Left lung (tissue), 14 donors: ENCODE measurements at places on chromosomes 16 and 17. TPM values are rescaled to one million over a fixed set of nuclear protein-coding genes. Genes with fewer than 3 reads are reported as not detected.
A peak's percentile ranks its signal among the peaks of the same experiment; 100 is the strongest.

- no peak for DNase-seq
- no peaks in the 10 kb centered on the region for H3K27me3 ChIP-seq
- no peak overlapping the region for H3K27ac ChIP-seq
- no peaks in the 10 kb centered on the region for H3K4me1 ChIP-seq
- H3K4me3 ChIP-seq, result no peak overlapping the region
Observed at GRCh38 chr17:73654241-73654640, 10.0 kb upstream of the SDK2 start.

DNA sequence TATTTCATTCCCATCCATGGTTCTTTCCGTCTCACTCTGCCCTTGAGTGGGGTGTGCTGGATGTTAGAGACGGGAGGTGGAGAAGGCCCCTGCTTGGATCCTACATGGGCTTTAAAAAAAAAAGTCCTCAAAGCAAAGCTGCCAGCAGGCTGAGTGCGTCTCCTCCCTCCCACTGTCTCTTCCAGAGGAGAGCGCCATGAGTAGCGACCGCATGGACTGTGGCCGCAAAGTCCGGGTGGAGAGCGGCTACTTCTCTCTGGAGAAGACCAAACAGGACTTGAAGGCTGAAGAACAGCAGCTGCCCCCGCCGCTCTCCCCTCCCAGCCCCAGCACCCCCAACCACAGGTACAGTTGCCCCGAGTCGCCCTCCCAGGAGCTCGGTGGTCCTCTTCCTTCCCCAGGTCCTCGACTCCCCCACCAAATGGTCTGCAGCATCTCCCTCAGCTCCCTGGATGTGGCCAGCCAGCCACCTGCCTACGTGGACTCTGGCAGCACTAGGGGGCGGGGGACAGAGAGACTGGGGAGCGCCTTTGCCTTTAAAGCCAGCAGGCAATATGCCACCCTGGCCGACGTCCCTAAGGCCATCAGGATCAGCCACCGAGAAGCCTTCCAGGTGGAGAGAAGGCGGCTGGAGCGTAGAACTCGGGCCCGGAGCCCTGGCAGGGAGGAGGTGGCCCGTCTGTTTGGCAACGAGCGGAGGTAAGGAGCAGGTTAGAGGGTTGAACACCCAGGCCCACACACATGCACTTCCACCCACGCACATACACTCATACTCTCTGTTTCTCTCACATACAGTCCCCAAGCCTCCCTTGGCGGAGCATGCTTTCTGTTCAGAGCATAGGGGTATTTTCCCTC, 68.2 kb downstream of the PLD6 start:
- peaks cover 99% of the 10 kb centered on the region for H3K36me3 ChIP-seq
- no peaks in the 10 kb centered on the region for H3K4me1 ChIP-seq
- peak; percentile 72 for DNase-seq

- no peak for DNase-seq
- no peak overlapping the region for H3K27ac ChIP-seq
- H3K4me3 ChIP-seq, result no peak overlapping the region
- no peaks in the 10 kb centered on the region for H3K27me3 ChIP-seq
- H3K4me1 ChIP-seq, result no peaks in the 10 kb centered on the region
- no peaks in the 10 kb centered on the region for H3K36me3 ChIP-seq
Observed at GRCh38 chr16:64977206-64977920, 144.5 kb downstream of the CDH11 start.

- no peak overlapping the region for H3K27ac ChIP-seq
- H3K36me3 ChIP-seq, result no peaks in the 10 kb centered on the region
- no peaks in the 10 kb centered on the region for H3K27me3 ChIP-seq
- H3K4me1 ChIP-seq, result no peaks in the 10 kb centered on the region
- DNase-seq, result no peak
- H3K4me3 ChIP-seq, result no peak overlapping the region
Observed at GRCh38 chr17:77848257-77848656, 110.2 kb upstream of the TNRC6C start.

CIBAR2 gene
- 9.6 TPM for total RNA-seq

BOLA2 gene
- total RNA-seq, result 8.8 TPM

GRCh38 chr17:55002458-55002857, 33.9 kb downstream of the STXBP4 start:
- H3K4me1 ChIP-seq, result no peaks in the 10 kb centered on the region
- no peak overlapping the region for H3K4me3 ChIP-seq
- DNase-seq, result no peak
- no peaks in the 10 kb centered on the region for H3K27me3 ChIP-seq
- H3K36me3 ChIP-seq, result peaks cover 8% of the 10 kb centered on the region

DRC3 gene
- total RNA-seq, result 3.6 TPM

DNA sequence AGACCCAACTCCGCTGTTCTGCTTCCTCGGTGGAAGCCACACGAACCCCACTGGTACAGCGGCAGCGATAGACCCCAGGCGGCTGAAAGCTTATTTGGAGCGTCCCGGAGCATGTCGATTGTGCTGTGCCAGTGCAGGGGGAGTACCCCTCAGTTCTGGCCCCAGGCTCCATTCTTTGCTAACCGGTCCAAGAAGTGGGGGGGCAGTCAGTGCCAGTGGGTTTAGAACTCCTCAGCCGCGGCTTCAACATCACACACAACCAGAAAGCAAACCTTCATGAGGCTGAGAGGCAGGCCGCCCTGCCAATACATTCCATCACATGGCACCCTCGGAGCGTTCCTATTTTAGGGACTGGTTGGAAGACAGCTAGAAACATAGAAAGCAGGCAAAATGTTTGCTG, 1.7 kb upstream of the MNT start:
- peak overlapping the region; percentile 100 for H3K27ac ChIP-seq
- DNase-seq, result no peak
- H3K4me1 ChIP-seq, result peaks cover 64% of the 10 kb centered on the region

ABCA10 gene
- 5.9 TPM for total RNA-seq

DNA sequence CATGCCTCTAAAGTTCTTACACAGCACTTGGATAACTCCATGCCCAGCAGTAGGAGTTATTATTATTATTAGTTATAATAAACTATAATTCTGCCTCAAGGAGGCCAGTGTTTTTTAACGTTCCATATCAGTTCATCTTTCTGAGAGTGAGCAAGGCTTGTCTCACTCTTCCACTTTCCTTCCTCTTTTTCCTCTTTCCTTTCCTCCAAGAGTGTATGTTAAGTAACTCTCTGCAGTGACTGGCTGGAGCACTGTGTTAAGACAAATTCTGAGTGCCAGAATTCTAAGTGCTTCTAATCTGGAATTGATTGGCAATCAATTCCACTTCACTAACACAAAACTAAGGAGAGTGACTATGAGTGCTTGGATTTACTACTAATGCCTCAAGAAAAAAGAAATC, 16.4 kb downstream of the CLEC19A start:
- DNase-seq, result no peak
- H3K36me3 ChIP-seq, result no peaks in the 10 kb centered on the region
- H3K27ac ChIP-seq, result no peak overlapping the region
- H3K27me3 ChIP-seq, result no peaks in the 10 kb centered on the region
- H3K4me1 ChIP-seq, result no peaks in the 10 kb centered on the region

NEUROD2 gene
- total RNA-seq, result not detected

- H3K4me3 ChIP-seq, result no peak overlapping the region
- H3K4me1 ChIP-seq, result peaks cover 10% of the 10 kb centered on the region
- DNase-seq, result no peak
- H3K27me3 ChIP-seq, result no peaks in the 10 kb centered on the region
- no peak overlapping the region for H3K27ac ChIP-seq
Observed at GRCh38 chr16:28527985-28528384, 10.8 kb downstream of the NUPR1 start.

GRCh38 chr17:65797809-65798208, 236.4 kb upstream of the AXIN2 start:
- no peak for DNase-seq
- H3K4me3 ChIP-seq, result no peak overlapping the region
- H3K36me3 ChIP-seq, result no peaks in the 10 kb centered on the region
- H3K4me1 ChIP-seq, result no peaks in the 10 kb centered on the region

GRCh38 chr16:70561623-70562022, 38.0 kb downstream of the SF3B3 start:
- DNase-seq, result no peak
- H3K36me3 ChIP-seq, result peaks cover 100% of the 10 kb centered on the region
- no peak overlapping the region for H3K4me3 ChIP-seq
- peak overlapping the region; percentile 28 for H3K27ac ChIP-seq

EFTUD2 gene
- 112 TPM for total RNA-seq

DNA sequence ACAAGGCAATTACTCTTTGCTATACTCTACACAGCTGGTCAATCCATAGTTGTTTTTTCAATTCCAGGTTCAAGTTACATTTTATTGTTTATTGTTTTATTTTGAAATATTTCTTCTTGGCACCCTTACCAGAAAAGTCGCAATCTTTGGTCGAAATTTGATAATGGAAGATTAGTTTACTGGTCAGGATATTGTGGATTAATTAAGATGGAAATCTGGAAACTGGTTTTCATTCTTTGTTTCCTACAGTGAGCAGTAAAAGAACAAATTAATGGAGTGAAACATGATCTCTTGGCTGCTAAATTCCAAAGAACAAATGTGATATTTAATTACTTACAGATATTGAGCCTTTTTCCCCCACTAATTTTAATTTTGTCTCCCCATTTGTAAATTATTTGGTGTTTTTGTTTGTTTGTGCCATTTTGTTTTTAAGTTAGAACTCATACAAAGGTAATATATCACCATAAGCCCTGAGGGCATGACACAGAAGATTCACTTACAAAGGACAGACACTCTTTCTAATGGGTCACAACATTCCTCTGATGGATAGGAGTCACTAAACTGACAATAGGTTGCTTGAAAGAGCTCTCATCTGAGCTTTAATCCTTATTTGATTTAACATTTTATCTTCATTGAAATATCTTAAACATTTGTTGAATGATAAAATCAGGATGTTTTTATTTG, 700.2 kb downstream of the KCNJ2 start:
- H3K27me3 ChIP-seq, result no peaks in the 10 kb centered on the region
- no peak for DNase-seq
- H3K36me3 ChIP-seq, result no peaks in the 10 kb centered on the region
- no peaks in the 10 kb centered on the region for H3K4me1 ChIP-seq
- H3K27ac ChIP-seq, result no peak overlapping the region

- no peak overlapping the region for H3K27ac ChIP-seq
- no peak overlapping the region for H3K4me3 ChIP-seq
- DNase-seq, result no peak
- H3K36me3 ChIP-seq, result no peaks in the 10 kb centered on the region
- no peaks in the 10 kb centered on the region for H3K4me1 ChIP-seq
Observed at GRCh38 chr16:445566-445965, 20.1 kb downstream of the RAB11FIP3 start.

DNA sequence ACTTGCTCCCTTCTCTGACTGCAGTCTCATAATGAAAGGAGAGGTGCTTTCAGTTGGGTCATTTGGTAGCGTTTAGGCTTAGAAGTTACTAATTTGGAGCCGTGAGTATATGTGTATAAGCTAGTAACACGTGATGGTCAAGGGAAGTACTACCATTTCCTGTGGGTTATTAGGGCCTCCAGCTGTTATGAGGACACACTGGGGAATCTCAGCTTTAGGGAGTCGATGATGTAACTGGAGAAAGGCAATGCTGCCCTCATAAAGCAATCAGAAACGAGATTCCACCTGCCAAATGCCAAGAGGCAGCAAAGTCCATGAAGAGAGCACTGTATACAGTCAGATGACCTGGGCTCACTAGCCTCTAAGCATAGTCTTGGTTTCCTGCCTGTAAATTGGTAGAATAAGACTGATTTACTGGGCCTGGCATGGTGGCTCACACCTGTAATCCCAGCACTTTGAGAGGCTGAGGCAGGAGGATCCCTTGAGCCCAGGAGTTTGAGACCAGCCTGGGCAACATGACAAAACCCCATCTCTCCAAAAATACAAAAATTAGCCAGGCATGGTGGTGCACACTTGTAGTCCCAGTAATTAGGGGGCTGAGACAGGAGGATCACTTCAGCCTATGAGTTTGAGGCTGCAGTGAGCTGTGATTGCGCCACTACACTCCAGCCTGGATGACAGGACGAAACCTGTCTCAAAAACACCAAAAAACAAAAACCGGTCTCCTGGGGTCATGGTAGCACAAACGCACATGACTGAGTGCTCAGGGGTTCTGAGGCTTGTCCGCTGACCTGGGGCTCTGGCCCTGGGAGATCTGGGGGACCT, 53.0 kb downstream of the SF3B3 start:
- DNase-seq, result no peak
- no peak overlapping the region for H3K4me3 ChIP-seq
- H3K27ac ChIP-seq, result no peak overlapping the region
- no peaks in the 10 kb centered on the region for H3K27me3 ChIP-seq
- H3K36me3 ChIP-seq, result peaks cover 39% of the 10 kb centered on the region

DNA sequence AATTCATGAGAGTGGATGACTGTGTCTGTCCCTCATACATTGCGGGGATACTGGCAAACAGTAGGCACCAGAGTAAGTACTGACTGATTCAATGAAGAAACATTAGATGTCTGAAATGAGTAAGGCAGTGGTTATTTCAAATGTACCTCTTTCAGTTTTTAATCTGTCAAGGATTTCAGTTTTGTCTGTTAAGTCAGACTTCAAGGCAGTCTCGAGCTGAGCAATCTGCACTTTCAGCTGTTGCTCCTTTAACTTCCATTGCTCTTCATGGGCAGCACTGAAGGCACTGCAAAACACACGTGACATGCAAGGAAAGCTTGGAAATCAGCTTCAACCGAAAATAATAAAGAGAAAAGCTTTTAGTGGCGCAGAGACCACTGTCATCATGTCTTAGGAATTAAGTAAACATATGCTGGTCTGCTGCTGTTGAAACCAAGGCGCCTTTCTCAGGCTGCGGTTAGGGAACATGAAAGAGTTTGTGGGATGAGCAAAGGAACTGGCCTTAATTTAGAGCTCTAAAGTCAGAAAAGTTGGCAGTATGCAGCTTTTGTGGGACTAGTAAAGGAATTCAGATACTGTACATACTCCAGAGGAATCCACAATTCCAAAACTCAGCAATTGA, 38.8 kb downstream of the RPGRIP1L start:
- H3K4me3 ChIP-seq, result no peak overlapping the region
- H3K27ac ChIP-seq, result no peak overlapping the region
- H3K27me3 ChIP-seq, result no peaks in the 10 kb centered on the region
- no peaks in the 10 kb centered on the region for H3K4me1 ChIP-seq

FAM171A2 gene
- 1.4 TPM for total RNA-seq

LGALS9C gene
- 0.45 TPM for total RNA-seq

DNA sequence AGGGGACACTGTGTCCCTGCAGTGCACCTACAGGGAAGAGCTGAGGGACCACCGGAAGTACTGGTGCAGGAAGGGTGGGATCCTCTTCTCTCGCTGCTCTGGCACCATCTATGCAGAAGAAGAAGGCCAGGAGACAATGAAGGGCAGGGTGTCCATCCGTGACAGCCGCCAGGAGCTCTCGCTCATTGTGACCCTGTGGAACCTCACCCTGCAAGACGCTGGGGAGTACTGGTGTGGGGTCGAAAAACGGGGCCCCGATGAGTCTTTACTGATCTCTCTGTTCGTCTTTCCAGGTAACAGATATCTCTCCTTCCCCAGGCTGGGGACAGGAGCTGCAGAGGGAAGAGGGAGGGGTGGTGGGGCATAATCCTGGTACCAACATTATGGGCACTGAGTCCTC, 1.6 kb downstream of the CD300LG start:
- H3K4me1 ChIP-seq, result peaks cover 4% of the 10 kb centered on the region
- H3K27me3 ChIP-seq, result no peaks in the 10 kb centered on the region
- no peak overlapping the region for H3K27ac ChIP-seq
- H3K4me3 ChIP-seq, result no peak overlapping the region

GRCh38 chr16:1493746-1494094, 560 bp downstream of the TELO2 start:
- peak; percentile 83 for DNase-seq
- H3K4me1 ChIP-seq, result peaks cover 28% of the 10 kb centered on the region
- peak overlapping the region; percentile 47 for H3K4me3 ChIP-seq

GRCh38 chr16:65318138-65318537, 196.3 kb upstream of the CDH11 start:
- no peak overlapping the region for H3K4me3 ChIP-seq
- H3K27me3 ChIP-seq, result no peaks in the 10 kb centered on the region
- H3K4me1 ChIP-seq, result no peaks in the 10 kb centered on the region
- H3K36me3 ChIP-seq, result no peaks in the 10 kb centered on the region

WNT9B gene
- 1.2 TPM for total RNA-seq

GRCh38 chr16:30660424-30661261, 2.4 kb downstream of the FBRS start:
- peaks cover 58% of the 10 kb centered on the region for H3K4me1 ChIP-seq
- H3K27me3 ChIP-seq, result no peaks in the 10 kb centered on the region
- no peaks in the 10 kb centered on the region for H3K36me3 ChIP-seq
- H3K4me3 ChIP-seq, result peak overlapping the region; percentile 91
